ENCODE measurements at places on chromosomes 2 and 18.
A peak's percentile ranks its signal among the peaks of the same experiment; 100 is the strongest.

DNA sequence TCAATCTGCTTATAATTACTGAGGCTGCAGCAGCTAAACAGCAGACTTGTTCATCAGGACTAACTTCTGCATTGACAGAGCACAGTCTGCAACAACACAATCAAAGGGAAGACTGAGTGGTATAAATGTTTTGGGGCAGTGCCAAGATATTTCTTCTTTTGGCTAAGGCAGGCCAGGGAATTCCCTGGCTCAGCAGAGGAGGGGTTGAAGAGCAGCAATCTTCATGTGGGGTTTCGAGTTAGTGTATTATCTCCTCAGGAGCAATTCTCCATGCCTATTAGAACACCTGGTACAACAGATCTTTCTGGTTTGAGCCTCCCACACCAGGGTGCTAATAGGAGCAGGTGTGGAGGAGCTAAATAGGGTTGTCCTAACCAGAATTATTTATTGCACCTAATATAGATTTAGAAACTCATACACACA, 103.0 kb upstream of the STK17B start:
- DNase-seq = peak; percentile 90

- DNase-seq = no peak
Observed at GRCh38 chr2:105187531-105187930, 54.0 kb upstream of the GPR45 start.

GRCh38 chr2:237539681-237540080, 26.7 kb upstream of the PRLH start:
- DNase-seq = no peak

DNA sequence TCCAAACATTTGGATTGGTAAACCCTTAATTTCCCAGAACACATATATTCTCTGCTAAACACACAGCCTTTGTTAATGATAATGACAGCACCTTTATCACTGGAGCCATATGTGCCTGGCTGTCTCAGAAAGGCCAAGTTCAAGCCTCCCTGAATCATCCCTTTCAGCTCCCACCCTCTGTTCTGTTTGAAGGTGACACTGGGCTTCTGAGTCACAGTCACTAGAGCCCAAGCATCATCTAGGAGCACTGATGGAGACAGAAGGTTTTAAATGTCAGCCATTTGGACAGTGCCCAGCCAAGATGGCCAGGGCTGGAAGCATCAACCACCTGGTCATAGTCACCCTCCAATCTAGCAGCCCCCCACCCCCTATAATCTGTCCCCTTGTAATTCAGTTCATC, 80.6 kb downstream of the NRP2 start:
- DNase-seq = no peak

- DNase-seq = no peak
Observed at GRCh38 chr18:69995774-69996173, 48.1 kb upstream of the CD226 start.

GRCh38 chr2:209578394-209579001, 154.7 kb downstream of the MAP2 start:
- no peak for DNase-seq

DNA sequence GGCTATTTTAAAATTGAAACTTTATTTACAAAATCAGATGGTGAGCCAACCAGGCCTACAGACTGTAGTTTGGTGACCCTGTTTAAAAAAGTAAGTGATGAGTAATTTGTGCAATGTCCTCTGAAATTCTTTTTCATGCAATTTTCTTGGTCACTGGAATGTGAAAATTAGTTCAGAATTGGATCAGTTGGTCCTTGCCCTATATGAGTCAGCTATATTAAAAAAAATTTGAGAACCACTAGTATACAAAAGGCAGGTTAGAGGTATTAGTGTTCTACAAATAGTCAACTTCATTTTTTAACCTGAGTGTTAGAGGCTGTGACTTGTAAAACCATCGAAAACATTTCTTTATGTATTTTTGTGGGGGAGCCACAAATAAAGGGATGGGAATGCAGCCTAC, 91.1 kb upstream of the NXPH2 start:
- DNase-seq = no peak

DNA sequence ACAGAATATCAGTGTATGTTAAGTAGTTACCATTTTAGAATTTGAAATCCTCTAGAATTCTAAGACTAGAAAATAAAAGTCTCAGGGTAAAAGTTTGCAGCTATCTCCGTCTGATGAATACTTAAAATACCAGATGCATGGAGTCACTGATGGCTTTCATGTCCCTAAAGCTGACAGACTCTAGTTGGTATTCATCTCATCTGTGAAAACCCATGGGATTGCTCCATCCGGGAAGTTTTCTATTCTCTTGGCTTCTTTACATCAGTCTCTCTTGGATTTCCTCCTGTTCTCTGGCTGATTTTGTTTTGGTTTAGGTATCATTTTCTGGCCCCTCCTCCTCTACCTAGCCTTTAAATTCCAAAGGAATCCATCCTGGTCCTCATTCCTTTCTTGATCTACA, 465.6 kb upstream of the POU3F3 start:
- DNase-seq = no peak
